T-helper 22 cell (primary cell): ENCODE measurements at places on chromosomes 16 and 17.

DNA sequence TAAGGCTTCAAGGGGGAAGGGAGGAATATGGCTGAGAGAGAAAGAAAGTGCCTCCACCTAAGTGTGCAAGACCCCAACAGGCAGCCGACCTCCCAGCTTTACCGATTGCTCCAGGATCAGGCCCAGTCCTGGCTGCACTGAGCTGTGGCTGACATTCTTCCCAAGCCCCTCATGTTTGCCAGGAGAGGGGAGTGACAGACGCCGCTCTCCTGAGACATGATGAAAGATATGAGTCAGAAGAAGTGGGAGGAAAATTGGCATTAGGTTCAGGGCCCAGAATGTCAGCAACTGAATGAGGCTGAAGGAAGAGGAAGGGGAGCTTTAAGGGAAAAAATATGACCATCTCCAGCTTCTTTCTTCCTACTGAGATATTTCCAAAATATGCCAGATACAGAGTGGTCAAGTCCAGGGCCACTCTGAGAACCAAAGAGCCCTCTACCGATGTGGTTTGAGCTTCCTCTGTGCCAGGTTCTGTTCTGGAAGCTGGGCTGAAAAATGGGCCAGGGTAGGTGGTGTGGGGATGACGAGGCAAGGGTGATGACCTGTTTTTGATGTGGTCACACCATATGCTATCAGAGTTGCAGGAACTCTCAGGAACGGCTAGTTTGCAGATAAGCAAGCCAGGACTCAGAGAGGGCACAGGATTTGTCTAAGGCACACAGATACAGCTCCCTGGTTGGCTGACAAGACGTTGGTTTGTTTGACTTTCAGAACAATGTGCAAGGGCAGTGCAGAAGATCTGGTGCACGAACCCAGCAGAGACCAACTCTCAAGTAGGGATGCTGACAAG lies 176.7 kb downstream of the SOX9 start:
- no peak for DNase-seq

DNA sequence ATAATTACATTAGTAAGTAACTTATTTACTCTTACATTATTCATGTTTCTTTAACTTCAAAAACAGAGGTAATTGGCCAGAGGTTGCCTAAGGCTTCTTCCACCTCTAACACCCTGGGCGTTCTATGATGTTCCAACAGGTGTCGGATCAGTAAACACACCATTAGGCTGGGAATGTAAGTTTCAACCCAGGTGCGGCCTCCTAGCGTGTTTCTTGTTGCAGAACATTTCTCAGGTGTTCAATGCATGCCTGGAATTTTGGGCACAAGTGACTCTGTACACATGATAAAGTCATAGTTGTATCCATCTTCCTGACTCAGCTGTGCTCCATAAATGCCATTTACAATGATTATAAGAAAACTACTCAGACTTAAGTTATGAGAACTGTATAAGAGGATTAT lies 1.0 kb downstream of the KRTAP2-2 start:
- DNase-seq, result no peak

DNA sequence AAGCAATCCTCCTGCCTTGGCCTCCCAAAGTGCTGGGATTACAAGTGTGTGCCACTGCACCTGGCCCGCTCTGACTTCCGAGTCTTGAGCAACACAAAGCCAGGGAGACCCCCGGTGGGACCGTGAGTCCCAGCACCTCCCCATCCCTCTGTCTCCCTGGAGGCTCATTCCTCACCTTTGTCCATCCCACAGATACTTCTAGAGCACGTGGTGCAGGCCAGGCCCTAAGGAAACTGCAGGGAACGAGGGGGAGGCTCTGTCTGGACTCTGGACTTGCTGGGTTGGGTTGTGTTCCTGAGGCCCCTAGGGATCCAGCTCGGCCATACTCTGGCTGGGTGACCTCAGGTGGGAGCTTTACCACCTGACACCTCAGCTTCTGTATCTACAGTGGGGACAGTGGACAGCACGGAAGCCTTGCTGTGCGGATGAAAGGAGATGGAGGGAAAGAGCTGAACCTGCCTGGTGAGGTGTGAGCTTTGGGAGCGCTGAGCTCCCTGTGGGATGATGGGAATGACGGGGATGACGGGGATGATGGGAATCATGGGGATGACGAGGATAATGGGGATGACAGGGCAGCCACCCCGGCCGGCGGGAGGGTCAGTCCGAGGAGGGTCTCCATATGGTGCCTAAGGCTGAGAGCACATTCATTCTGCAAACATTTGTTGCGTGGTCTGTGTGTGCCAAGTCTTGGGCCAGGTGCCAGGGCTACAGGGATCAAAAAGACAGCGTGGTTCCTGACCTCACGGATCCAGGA lies 26.6 kb downstream of the C16orf74 start:
- DNase-seq, result no peak

- DNase-seq, result no peak
These were observed at the start of gene GP1BA for GRCh38 chr17:4931963-4932362. GP1BA (plus strand) TSS chr17:4932277; CDS start chr17:4932605, 328 bp downstream.

GRCh38 chr17:80850817-80851216 lies 140.8 kb upstream of the CHMP6 start:
- DNase-seq, result no peak

- no peak for DNase-seq
These were observed 19.5 kb upstream of the SCNN1B start for GRCh38 chr16:23282568-23282967.

DNA sequence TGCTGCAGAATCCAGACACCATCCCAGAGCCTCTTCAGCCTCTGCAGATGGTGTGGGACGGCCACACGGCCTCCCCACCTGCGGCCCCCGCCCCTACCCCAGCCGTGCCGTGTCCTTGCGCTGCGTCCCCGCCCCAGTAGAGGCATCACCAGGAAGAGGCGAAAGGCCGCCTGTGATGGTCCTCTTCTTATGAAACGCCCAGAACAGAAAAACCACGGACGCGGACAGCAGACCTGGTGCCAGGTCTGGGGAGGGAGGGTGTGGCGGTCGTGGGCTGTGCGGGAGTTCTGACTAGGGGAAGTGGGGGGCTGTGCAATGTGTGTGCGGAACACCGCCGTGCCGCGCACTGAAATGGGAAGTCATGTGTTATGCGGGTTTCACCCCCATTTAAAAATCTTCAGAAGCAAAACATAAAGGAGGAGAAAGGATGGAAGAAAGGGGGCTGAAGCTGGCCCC lies 25.5 kb downstream of the ACSF3 start:
- no peak for DNase-seq

DNA sequence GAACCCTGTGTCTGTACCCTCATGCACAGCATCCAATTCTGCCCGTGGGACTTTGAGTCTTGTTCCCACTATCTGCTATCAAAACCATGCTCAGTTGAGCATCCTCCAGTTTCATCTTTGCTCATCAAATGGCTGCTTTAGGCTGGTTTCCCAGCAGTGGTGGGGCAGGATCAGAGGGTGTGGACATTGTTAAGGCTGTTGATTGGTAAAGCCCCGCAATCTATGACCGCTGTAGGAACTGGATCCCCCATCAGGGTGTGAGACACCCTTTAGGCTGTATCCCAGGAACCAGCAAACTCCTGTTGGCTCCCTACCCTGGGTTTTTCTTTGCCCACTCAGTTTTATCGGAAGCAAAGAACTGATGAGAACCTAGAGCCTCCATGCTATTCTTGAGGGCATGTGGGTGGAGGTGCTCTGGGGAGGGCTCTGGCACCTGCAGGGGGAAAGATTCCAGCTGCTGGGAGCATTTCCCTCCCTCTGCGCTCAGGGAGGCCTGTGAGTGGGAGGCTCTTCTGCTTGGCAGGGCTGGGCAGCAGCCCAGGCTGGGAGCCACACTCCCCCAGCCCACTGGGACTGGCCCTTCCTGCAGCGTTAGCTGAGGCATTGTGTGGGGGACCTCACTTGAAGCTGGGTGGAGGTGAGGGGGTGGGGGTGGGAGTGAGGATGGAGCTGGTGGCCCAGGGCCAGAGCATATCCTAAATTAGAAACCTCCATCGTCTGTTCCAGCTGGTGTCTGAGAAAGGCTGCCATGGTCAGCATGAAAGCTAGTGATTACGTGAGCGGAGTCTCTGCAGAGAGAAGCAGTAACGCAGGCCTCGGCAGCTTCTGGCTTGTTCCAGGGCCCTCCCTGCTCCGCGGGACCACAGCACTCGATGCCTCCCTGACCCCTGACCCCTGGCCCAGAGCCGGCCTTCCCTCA lies 160.6 kb downstream of the IRF8 start:
- DNase-seq, result no peak

DNA sequence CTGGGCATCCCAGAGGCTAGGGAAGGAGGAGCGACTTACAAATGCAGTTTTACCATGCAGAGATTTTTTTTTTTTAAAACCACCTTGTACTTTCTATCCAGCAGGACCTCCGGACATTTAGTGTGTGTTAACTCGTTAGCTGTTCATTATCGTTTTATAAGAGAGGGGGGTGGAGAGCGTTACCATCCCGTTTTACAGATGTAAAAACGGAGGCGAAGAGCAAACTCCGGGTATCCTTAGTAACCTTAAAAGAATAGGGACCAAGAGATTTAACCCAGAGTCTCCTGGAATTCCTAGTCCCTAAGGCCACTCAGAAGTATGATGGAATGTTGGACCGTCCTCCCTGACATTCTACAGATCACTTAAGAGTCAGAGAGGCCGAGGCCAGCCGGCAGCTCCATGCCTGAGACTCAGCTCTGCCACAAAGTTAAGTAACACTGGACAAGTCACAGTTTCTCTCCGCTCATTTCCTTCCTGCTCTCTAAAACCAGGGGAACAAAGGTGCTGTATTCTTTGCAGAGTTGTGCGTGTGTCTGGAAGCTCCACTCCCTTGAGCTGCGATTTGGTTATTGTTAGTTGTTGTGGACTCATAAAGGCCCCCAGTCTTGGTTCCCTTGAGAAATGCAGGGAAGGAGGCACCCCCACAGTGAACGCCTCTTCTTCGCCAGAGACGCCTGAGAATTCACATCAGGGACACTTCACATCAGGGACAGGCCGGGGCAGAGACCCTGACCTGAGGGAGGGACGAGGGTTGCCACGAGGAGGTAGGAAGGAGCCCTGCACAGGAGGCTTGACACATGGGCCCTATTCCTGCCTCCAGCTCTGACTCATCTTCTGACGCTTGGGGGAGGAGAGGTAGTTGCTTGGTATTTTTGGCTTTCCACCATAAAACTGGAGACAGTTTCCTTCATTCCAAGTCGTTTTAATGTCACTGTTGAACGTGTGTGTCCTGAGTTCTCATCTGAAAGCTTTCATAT lies 1.2 kb downstream of the DUSP14 start:
- no peak for DNase-seq

DNA sequence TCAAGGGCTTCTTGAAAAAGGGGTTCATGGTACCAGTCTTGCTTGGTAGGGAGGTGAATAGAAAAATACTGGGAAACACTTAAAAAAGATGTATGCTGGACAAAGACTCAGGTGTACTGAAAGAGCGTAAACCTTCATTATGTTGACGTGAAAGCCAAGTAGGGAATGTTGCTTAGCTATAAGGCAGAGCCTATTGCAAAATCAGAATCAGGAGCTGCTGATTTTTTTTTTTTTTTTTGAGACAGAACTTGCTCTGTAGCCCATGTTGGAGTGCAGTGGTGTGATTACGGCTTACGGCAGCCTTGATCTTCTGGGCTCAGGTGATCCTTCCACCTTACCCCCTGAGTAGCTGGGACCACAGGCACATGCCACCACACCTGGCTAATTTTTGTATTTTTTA lies 3.9 kb downstream of the TMEM94 start:
- no peak for DNase-seq

DNA sequence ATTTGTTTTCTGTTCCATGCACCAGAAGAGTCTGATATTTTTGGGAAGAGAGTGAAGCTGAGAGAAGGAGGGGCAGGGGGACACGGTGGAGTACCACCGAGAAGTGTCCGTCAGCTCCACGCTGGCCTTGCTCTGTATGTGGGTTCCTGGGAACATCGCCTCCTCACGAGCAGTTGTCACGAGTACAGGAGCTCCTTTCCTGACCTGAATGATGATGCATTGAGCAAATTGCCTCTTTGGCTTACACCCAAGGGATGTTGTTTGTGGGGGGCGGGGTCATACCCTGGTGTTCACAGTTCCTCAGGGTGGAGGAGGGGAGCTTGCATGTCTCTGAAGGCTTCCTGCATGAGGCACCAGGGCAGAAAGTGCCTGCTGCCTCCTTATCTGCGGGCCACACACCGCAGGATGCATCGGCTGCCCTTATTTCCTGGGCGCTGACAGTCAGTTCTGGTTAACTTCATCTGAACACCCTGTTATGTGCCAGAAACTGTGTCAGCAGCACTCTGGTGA lies 36.2 kb downstream of the RGS9 start:
- peak; percentile 63 for DNase-seq

GRCh38 chr17:18860161-18860972 lies 2.4 kb downstream of the PRPSAP2 start:
- no peak for DNase-seq

- DNase-seq, result no peak
These were observed 11.2 kb downstream of the NAA60 start for GRCh38 chr16:3454631-3455147.

DNA sequence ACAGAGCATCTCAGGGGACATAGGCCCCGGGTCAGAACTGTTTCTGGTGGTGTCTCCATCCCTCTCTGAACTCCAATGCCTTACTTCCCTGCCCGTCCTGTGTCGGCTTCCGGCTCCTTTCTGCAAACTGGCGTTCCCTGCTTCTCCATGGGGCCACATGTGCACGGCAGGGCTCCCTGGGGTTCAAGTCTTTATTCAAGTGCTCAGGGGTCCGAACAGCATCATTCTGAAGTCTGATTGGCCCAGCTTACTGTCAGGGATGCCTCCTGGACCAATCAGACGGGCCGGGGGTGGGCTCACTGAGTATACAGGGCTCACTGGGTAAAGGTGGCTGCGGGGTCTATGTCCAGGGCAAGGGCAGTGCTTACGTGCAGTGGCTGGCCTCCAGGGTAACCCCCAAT lies 17.1 kb downstream of the C16orf82 start:
- DNase-seq, result no peak
